ENCODE measurements at places on chromosomes 3 and 15. TPM values are rescaled to one million over a fixed set of nuclear protein-coding genes. Genes with fewer than 3 reads are reported as not detected.

Gene PCSK6
- 8.8 TPM for total RNA-seq

Gene ZNF662
- total RNA-seq: 8.9 TPM

Gene CNTN6
- total RNA-seq: not detected

Gene PLSCR4
- 148 TPM for total RNA-seq

Gene CLDN1
- total RNA-seq: 2.0 TPM

Gene BNC1
- total RNA-seq: 1.2 TPM

Data from thoracic aorta (tissue), 2 donors.